Activated CD4-positive, alpha-beta T cell treated with anti-CD3 and anti-CD28 coated beads, Interleukin-2, amount 10 ng/mL, durations not matched to agents 7 days and 5 days (primary cell): ENCODE measurements at places on chromosomes 7 and 10.

DNA sequence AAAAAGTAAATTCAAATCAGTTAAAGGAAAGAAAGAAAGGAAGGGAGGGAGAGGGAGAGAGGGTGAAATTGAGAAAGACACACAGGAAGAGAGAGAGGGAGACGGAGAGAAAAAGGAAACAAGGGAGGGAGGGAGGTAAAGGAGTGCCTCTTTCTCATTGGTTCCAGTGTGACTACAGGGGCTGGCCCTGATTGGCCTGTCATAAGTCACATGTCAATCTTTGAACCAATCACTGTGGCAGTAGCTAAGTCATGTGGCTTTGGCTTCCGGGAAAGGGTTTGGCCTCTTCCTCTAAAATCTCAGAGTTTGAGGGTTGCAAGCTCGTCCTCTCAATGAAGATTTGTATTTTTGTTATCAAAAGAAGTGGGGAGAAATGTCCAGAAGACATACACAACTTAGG lies 150.2 kb downstream of the RAB11FIP2 start:
- DNase-seq: no peak

DNA sequence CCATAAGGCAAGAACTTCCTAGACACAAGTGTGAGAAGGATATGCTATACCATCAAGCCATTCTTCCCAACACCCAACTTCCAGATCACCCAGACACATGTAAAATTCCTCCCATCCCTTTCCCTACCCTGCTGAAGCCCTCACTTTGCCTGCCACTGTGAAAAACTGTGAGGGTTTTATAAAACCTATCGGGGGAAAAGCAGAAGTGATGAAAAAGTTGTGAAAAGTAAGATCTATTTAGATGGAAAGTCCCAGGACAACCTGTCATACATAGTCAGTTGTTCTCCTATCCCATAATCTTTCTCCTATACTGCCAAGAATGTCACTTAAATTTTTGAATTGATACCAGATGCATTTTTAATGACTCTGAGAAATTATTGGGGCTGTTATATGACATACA lies 39.0 kb upstream of the PPP3CB start:
- DNase-seq: no peak

- no peak for DNase-seq
Measured at GRCh38 chr10:71453186-71453585, 56.5 kb downstream of the CDH23 start.

DNA sequence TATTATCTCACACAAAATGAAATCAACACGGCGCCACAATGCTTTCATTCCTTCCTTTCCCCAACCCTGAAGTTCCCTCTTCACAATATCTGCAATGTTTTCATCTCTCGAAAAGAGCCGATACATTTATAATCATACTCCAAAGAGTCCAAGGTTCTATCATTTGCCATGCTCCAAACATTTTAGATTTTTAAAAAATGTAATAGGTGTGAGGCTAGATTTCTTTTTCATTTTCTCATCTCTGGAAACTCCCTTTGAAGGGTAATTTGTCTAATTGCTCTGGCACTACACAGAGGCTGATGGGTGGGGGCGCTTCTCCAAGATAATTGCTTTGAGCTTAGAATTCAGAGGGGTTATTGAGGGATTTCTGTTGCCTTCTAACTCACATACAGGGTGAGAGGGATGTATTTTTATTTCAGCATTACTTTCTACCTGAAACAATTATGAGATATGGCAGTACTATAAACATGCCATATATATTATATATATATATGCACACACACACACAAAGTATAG lies 4.9 kb downstream of the DLX5 start:
- no peak for DNase-seq

GRCh38 chr7:67696124-67696523 lies 699.5 kb downstream of the TYW1 start:
- DNase-seq: no peak

DNA sequence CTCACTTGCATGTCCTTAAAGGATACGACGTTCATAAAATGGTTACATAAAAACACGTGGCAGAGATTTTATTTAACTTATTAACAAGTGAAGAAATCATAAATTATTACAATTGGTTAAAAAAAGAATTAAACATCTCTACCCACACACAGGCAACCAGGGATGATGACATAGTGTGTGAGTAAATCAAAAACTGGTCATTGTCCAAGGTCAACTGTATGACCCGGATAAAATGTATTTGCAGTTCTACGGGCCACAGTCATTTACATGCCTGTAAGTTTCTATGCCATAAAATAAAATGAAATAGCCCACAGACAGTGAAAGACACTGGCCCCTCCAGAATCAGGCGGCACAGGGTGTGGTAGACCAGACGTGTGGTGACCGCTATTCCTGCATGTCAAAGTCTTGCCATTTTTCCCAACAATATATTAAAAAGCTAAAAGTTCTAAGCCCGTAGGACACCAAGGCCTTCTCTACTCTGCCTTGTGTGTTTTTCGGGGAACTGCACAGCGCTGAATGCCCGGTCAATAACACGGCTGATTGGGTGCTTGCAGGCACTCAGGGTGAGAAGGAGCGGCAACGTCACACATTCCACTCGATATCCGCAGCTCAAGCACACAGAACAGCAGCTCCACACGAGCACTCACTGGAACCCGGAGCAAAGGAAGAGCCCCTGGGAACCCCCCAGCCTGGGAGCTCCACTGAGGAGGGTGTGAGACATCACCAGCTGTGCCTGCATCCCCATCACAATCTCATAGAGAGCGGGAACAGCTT lies 143.3 kb upstream of the PPP2R2D start:
- no peak for DNase-seq

- DNase-seq: no peak
Measured at GRCh38 chr7:116683786-116684185, 11.8 kb downstream of the MET start.

GRCh38 chr10:59322131-59322530 lies 40.2 kb downstream of the FAM13C start:
- no peak for DNase-seq

DNA sequence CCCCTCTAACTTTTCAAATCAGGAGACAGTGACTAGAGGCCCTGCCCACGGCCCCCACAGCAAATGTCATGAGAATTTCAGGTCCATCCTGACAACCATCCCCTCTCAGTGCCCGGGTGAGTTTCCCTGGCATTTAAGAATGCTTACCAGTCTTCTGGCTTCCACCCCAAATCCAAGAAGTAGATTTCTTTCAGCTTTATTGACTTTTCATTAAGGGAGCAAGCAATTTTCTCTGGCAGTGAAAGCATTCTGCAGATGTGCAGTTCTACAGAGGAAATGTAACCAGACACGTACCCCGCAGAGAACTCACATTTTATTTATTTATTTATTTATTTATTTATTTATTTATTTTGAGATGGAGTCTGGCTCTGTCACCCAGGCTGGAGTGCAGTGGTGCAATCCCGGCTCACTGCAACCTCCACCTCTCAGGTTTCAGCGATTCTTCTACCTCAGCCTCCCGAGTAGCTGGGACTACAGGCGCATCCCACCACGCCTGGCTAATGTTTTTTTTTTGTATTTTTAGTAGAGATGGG lies 120.9 kb upstream of the KCTD7 start:
- DNase-seq: no peak

GRCh38 chr7:33727315-33727714 lies 178.0 kb upstream of the BMPER start:
- no peak for DNase-seq

DNA sequence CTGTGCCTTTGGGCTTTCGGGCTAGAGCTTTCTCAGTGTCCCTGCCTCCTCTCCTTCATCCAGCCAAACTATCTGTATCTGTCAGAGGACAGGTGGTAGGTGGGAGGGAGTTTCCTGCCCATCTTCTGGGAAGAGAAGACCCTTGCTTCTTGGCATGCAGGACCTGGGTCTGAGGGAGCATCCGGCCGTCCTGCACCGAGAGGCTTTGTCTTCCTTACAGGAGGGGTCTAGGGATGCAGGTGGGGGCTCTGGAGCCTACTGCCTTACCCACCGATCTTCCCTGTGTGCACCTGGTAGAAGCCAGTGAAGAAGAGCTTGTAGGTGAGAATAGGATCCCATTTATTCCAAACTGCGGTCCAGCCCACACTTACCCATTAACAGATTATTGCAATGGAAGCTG lies 5.8 kb upstream of the KLF6 start:
- DNase-seq: no peak

- no peak for DNase-seq
Measured at GRCh38 chr7:36686499-36686898, 37.8 kb downstream of the AOAH start.

- DNase-seq: no peak
Measured at GRCh38 chr7:134943785-134944400, 42.4 kb upstream of the AGBL3 start.

GRCh38 chr7:127704211-127704610 lies 52.2 kb downstream of the SND1 start:
- DNase-seq: no peak

- DNase-seq: no peak
Measured at GRCh38 chr10:87703771-87704170, 44.1 kb downstream of the PAPSS2 start.

DNA sequence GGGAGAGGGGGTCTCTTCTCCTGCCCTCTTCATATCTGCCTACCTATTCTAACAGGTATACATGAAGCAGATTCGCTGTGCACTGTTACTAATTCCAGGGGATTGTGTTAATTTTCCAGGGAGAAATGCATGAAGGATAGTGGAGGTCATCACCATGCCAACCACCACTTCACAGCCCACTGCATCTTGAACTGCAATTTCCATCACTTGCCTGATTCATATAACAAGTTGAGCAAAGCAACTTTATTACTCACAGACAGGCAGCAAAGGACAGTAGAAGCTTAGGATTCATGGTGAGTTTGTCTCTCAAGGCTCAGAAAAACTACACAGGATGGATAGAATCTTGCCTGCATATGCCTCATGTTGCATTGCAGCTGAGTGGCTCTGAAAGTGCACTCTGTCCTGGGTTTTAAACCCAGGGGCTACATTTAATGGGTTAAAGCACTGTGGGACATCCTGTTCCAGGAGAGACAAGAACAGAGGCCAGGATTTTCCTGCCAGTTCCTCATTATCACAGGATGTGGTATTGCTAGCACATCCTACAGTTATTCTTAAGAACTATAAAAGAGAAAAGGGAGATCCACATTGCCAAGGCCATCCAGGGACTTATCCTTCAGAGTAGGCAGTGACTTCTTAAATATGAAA lies 136.9 kb upstream of the PRSS1 start:
- no peak for DNase-seq

GRCh38 chr10:8006274-8006999 lies 48.1 kb upstream of the GATA3 start:
- no peak for DNase-seq

- DNase-seq: peak; percentile 76
Measured at GRCh38 chr10:97210543-97210960, 24.8 kb upstream of the SLIT1 start.

DNA sequence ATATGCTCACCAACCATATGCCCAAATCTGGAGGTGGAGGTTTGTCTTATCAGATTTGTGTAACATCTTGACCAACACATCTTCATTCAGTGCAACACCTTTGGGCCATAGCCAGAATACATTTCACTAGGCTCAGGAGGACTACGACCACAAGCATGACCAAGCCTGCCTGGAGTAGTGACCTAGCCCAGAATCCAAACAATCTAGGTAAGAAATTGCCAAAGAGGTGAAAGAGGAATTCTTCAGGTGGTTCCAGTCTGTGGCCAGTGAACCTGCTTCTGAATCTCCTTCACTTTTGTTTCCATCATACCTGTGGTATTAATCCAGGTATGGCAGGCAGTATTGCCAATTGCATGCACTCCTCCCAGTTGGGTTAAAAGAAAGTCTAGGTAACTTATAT lies 112.8 kb upstream of the RAB18 start:
- DNase-seq: no peak

DNA sequence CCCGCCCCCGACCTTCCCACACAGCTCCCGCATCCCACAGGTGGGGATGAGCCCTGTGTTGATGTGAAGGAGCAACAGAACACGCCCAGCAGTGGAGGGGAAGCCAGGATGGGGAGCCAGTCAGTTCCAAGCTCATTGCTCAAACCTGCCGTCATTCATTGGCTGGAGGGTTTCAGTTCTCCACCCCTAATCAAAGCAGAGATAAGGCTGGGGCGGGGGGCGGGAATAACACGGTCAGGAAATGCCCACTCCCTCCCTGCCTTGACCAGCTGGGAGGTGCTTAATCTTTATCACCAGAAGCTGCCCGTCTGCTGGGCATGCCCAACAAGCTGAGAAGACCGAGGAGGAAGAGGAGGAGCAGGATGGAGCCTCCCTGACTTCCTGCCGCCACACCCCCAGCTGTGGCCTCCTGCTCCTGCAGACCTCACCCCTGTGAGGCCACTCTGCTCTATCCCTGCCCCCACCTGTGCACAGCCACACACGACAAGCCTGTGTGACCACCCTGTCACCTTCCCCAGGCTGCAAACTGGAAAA lies 265.1 kb downstream of the ZEB1 start:
- DNase-seq: no peak

- peak; percentile 86 for DNase-seq
Measured at GRCh38 chr10:30783939-30784501, 154.5 kb upstream of the LYZL2 start.

GRCh38 chr7:45579391-45579801 lies 5.2 kb downstream of the ADCY1 start:
- DNase-seq: no peak

DNA sequence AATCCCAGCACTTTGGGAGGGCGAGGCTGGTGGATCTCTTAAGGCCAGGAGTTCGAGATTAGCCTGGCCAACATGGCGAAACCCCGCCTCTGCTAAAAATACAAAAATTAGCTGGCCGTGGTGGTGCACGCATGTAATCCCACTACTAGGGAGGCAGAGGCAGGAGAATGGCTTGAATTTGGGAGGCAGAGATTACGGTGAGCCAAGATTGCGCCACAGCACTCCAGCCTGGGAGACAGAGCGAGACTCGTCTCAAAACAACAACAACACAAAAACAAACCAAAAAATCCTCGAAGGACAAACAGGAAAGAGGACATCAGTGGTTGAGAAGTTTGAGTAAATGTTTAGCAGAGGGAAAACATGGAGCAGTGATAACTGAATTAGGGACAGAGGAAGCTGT lies 52.3 kb upstream of the FAM3C start:
- no peak for DNase-seq

DNA sequence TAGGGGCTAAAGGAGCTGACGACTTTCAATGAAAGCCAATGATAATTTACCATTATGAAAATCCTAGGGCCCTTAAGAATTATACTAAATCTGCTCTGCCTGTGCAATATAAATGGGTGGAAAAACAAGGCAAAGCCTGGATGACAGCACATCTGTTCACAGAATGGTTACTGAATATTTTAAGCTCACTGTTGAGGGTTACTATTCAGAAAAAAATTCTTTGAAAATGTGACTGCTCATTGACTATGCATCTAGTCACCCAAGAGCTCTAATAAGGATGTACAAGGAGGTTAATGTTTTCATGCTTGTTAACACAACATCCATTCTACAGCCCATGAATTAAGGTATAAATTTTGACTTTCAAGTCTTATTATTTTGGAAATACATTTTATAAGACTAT lies 8.9 kb downstream of the DKK1 start:
- no peak for DNase-seq

- DNase-seq: peak; percentile 37
Measured at GRCh38 chr7:155962191-155962967, 150.1 kb upstream of the SHH start.

GRCh38 chr10:25072786-25073185 lies 56.4 kb downstream of the THNSL1 start:
- no peak for DNase-seq
